ENCODE measurements at places on chromosomes 2 and 18. TPM values are rescaled to one million over a fixed set of nuclear protein-coding genes. Genes with fewer than 3 reads are reported as not detected.

DNA sequence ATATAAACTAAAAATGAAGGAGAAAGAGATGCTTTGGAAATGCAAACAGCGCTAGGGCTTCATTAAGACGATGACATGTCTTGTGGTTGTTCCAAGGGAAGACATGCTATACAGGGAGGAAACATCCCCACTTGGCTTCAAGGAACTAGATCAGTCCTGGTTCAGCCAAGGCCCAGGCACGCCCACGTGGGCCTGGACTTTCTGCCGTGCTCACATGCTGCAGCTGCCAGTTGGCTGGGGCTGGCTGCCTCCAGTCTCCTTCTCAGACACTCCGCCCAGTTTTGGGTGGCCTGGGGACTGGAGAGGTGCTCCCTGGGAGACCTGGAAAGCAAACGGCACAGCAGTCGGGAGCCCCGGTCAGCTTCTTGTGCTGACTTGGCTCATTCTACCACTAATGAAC lies 109.6 kb downstream of the GLI2 start:
- DNase-seq, result no peak

- no peak for DNase-seq
Observed at GRCh38 chr2:225317186-225317585, 82.3 kb upstream of the NYAP2 start.

DNA sequence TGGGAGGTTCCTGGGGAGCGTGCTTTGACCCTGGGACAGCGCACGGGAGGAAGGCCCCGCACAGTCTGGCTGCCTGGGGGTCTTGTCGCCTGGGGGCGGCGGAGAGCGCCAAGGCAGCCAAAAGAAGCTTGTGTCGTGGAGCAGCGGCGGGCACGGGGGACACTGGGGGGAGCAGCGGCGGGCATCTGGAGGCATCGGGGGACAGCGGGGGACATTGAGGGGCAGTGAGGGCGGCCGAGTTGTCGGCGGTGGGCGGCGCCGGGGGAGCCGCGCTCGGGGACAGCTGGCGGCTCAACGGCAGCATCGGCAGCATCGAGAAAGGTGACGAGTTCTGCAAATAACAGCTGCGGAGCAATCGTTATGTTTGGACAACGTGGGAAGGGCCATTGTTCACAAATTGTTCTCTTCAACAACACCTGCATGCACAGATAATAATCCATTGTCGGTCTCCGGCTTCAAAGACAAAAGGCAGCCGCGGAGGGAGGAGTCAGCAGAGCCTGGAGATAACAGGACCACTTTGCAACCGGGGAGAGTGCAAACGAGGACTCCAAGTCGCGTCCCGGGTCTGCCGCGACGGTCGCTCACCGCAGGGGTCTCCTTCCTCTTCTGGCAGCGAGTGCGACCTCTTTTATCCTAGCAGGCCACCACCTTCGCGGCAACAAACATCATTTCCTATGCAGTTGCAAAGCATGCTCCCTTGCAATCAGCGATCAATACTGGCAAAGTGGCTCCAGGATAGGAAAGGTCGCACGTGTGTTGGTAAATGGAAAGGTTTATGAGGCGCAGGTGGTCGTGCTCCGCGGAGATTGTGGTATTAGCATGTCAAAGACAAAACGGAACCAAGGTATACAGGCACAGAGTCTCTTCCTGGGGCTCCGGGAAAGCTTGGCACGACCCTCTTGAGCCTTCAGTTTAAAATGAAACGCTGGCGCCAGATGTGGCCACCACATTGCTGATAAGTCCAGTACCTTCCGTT lies 132.3 kb upstream of the DLX2 start:
- peak; percentile 56 for DNase-seq

GRCh38 chr2:200742426-200742825 lies 69.3 kb upstream of the BZW1 start:
- DNase-seq, result no peak

- peak; percentile 100 for DNase-seq
Observed at GRCh38 chr2:120465989-120466703, 120.2 kb downstream of the INHBB start.

DNA sequence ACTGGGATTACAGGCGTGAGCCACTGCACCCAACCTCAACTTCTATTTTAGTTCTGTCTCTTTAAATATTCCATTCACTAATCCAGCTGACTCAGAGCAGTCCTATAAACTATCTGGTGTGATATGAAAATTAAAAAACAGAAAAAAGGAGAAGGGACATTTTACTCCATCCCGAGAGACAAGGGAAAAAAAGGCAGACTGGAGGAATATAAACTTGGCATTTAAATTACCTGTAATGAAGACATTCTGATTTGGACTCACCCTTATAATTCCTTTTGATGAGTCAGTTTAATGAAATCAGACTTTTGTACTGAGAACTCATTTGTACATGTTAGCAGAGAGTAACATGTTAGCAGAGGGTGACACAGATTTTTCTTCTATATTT lies 74.8 kb upstream of the RIOK3 start:
- no peak for DNase-seq

DNA sequence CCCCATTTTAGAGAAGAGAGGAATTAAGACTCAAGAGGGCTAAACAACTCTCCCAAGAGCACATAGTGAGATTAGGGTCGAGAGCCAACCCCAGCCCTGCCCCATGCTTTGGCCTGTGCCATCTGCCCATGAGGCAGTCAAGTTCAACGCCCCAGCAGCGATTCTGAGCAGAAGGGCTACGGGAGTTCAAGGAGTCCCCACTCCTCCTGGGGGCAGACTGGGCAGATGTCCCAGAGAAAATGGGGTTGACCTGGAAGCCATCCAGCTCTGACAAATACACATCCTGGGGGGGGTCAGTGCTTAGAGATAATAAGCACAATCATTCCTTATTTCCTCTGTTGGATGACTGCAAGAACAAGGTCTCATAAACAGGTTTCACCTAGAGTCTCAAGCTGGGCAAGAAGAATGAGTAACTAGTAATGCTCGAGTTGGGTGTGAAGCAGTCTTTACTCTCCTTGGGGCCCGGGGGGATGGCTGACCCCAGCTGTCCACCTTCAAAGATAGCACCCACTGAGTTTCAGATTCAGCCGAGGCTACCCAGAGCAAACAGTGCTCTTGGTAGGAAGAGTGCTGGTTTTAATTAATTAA lies 716.4 kb downstream of the RNF144A start:
- DNase-seq, result no peak

DNA sequence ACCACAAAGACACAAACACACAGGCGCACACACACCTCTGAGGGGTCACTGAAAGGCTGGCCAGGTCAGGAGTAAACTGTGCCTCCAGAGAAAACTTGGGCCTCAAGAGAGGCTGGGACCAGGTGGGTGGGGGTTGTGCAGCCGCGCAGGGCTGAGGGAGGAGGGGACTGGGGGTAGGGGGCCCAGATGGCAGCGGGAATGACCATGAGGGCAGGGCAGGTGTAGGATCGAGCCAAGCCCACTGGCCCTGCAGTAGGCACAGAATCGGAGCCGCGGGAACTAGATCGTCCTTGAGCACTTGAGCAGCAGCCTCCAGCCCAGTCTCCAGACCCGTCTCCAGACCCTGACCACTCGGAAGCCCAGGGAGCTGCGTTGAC lies 36.8 kb downstream of the ANKMY1 start:
- no peak for DNase-seq

GRCh38 chr2:237254911-237255578 lies 158.9 kb downstream of the COL6A3 start:
- DNase-seq, result no peak

- DNase-seq, result no peak
Observed at GRCh38 chr2:122063716-122064115, 308.3 kb downstream of the TSN start.

DNA sequence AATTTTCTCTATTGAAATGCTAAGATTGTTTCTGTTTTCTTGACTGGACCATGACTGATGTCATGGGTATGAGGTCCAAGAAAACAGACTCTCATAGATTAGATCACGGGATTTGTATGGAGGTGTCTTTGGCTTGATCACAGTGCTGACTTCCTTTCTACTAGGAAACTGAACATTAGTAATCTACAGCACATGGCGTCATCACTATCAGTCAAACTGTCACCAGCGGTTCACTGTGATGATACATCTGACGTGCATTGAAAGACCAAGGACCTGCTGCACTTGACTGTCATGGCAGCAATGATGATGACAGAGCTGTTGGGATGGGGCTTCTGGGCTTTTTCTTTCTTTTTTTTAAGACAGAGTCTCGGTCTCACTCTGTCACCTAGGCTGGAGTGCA lies 28.2 kb upstream of the IMPA2 start:
- DNase-seq, result no peak

Gene POTEJ
- total RNA-seq, result 0.04 TPM

Gene NLRC4
- 0.15 TPM for total RNA-seq

Gene FIGN
- 11.6 TPM for total RNA-seq
